ENCODE measurements at places on chromosomes 6 and 20.
A peak's percentile ranks its signal among the peaks of the same experiment; 100 is the strongest.

DNA sequence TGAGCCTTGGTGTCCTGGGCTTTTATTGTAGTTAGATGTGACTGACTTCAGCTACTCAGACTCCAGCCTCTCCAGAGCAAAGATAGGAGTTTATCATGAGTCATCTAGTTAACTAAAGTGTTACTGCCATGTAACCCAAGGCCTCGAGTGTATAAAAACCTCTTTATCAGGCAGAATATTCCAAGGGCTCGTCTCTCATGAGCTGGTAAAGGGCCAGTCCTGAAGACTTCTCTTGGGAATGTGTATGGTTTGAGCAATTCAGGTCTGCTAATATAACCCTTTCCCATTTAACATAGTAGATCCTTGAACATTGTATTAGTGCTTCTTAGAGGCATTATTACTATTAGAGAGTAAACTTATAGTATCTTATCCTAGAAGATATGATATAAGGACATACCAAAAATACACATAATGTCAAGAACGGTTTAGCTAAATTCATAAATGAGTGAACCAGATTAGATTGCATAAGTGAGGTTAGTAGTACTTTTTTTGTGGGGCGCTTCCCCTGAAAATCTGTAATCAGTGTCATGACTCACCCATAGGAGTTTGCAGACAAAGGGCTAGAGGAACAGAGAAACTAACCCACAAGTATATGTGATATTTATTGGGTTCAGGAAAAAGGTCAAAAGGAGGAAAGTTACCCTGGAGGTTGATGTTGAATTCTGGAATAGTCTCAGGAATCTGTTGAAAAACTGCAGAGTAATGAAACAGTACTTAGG is 16.0 kb downstream of the DSE start:
- DNase-seq: no peak

- no peak for DNase-seq
Observed at GRCh38 chr6:125246566-125246965, 55.2 kb downstream of the HDDC2 start.

DNA sequence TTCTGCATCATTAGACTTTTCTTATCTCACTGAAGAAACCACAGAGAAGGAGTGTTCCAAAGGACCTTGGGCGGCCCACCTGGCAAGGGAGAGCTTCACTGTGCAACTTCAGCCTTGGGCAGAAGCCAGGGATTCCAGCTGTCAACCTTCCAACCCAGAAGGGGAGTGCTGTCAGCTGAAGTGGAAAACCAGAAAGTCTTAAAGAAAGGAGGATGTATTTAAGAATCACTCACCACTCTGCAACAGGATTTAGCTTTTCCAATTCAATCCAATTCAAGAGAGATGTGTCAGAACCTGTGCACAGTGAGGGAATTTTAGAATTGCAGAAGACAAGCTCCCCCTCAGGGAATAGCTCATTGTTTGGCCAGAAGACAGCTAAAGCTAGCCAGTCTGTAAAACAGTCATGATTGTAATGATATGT is 553.7 kb downstream of the CD83 start:
- DNase-seq: no peak

- DNase-seq: no peak
Observed at GRCh38 chr6:26319405-26320128, 45.4 kb upstream of the BTN3A2 start.

- DNase-seq: no peak
Observed at GRCh38 chr20:61114493-61115175, 137.4 kb upstream of the CDH4 start.

GRCh38 chr6:8269872-8270454 is 165.4 kb downstream of the SLC35B3 start:
- no peak for DNase-seq

GRCh38 chr20:7333841-7334240 is 566.4 kb downstream of the BMP2 start:
- no peak for DNase-seq

DNA sequence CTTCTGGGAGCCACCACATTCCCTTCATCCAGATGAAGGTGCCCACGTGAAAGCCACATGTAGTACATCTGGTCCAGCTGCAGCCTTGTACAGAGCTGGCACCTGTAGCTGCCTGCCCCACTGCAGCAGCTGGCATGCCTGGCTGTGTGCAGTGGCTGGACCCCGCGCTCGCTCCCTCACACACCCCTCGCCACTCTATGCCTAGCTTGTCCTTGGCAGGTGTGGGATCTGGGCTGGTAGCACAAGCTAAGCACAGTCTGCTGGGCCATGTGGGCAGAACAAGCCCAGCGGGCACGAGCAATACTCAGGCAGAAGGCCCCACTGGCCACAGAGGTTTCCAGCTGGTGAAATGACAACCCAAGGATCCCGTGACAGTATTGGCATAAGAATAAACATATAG is 199.4 kb upstream of the PRND start:
- no peak for DNase-seq

DNA sequence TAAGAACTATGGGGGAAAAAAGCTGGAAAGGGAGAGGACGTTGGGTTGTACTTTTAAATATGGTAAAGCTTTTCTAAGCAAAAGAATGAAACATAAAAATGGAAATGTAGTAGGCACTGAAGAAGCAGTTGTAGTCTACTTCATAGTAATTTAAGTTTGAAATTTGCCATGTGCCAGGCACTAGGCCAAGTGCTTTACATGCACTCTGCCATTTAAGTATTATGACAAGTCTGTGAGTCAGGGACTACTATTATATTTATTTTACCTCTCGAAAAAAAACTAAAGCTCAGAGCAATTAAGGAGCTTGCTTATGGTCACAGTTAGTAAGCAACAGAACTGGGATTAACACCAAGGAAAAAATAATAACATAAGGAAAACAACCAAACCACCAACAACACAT is 257.8 kb downstream of the GMDS start:
- DNase-seq: no peak

GRCh38 chr6:162050579-162050978 is 677.0 kb downstream of the PRKN start:
- no peak for DNase-seq

GRCh38 chr6:168417679-168418557 is 23.1 kb upstream of the SMOC2 start:
- DNase-seq: no peak

DNA sequence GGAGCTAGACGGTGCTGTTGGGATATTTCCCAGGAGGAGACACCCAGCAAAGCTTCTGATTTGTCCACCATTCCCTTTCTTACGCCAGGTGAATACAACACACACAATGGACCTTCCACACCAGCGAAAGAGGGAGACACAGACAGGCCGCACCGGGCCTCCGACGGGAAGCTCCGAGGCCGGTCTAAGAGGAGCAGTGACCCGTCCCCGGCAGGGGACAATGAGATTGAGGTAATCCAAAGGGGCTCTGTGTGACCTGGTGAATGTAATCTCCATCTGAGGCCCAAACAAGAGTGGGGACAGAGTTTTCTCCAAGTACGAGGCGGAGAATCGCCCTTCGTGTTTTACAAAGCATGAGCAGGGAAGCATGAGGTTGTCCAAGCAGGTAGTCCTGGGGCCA is 194.5 kb downstream of the EYA2 start:
- DNase-seq: no peak

- no peak for DNase-seq
Observed at GRCh38 chr6:30554962-30555815, 1.1 kb downstream of the GNL1 start.

DNA sequence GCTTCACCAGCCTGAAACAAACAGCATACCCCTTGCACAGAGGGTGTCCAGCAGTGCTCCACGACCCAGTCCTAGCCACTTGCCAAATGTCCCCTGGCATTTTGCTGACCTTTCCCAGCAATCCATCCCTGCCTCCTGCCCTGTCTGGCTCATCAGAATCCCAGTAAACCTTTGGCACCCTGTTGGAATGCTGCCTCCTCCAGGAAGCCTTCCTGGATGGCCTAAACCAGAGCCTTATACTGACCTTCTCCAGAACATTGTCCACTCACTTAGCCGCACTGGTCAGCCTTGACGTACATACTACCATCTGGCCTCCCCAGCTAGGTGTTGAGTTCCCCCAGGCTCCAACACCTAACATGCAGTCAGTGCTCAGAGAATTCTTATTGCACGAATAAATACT is 2.0 kb upstream of the PACSIN1 start:
- DNase-seq: no peak

- no peak for DNase-seq
Observed at GRCh38 chr6:143363299-143363698, 87.2 kb downstream of the ADAT2 start.

DNA sequence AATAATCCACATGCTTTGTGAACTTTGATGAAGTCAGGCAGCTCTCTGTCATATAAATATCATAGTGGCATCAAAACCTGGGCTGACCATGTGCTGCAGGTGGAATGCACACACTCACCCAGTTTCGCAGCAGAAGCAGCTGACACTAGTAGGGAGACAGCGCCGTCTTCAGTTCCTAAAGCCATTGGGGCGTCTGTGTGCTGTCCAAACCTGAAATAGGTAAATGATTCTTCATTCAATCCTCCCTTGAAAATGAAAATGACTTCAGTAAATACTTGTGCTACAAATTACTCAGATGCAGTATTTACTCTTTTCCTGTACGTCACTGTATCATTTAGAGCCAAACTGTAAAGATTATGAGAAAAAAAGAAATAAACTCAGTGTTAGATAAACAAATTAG is 127.5 kb downstream of the EYA4 start:
- no peak for DNase-seq

DNA sequence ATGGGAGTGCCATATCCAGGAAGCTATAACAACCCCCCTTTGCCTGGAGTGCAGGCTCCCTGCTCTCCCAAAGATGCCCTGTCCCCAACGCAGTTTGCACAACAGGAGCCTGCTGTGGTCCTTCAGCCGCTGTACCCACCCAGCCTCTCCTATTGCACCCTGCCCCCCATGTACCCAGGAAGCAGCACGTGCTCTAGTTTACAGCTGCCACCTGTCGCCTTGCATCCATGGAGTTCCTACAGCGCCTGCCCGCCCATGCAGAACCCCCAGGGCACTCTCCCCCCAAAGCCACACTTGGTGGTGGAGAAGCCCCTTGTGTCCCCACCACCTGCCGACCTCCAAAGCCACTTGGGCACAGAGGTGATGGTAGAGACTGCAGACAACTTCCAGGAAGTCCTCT is 56.7 kb upstream of the TMEM181 start:
- no peak for DNase-seq

DNA sequence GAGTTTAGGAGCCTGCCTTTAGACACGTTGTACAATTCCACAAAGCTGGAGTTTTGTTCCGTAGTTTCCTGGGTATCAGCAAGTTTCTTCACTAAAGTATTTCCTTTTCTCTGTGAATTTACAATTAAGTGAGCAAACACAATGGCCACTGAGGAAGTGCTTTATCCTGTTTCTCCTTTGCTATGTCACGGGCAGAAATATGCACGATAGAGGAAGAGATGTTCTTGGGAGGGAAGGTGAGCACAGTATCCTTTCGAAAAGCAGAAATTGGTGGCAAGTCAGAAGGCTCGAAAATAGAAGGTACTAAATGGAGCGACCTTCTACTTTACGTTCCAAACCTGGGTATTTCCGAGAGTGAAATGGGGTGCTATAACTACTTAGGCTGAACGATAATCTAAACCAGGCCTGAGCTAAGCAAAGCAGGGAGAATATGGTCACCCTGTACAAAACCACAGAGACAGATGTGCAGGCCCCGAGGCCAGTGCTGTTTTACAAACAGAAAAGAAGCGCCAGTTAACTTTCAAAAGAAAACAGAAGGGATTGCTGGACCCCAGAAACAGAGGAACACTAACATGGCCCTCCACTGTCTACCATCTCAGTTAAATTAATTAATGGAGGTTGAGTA is 259.6 kb downstream of the TBC1D7 start:
- DNase-seq: no peak

GRCh38 chr6:88492241-88492640 is 326.1 kb upstream of the CNR1 start:
- no peak for DNase-seq

DNA sequence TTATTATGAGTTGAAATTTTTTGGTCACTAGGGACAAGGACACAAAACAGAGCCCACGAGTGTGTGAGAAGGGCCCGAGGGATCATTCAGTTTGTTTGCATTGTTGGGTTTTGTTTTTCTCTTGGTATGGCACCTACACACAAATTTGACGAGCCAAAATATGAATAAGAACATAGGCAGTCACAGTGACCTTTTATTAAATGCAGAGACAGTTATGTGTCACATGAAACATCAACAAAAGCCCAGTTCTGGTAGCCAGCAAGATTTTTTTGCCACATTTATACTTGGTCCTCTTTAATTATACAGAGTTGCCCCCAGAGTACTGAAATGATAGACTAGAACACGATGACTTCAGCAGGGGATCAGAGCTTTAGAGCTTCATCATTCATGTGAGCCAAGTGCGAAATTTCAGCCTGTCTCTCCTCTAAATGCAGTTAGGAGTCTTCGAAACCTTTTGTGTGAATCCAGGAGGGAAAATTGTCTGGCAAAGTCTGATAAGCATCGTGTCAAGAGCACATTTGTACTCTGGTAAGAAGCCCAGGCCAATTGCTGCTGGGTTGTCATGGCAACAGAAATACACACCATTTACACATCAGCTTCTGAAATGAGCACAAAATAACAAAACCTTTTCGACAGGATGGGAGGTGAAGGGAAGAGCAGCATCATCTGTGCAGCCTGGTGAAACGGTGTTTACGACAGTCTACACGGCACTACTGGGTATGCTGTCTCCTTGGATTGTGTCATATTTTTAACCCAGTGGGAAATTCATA is 79.2 kb upstream of the RIPOR2 start:
- peak; percentile 23 for DNase-seq

DNA sequence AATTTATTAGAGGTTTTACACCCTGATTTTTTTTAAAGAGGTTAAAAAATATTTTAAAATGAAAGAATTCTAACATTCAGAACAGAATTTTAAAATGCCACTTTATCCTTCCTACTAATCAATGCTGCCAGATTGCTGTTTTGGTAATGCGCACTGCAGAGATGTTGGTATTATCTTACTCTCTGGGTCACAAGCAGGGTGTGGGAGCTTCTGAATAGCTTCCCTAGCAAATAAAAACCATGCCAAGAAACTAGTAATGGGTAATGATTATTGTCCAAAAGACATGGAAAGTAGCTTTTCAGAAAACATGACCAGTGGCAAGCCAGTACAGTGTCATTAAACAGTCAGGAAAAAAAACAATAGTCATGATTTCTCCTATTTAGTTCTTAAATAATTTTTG is 205.4 kb downstream of the TPBG start:
- no peak for DNase-seq

- no peak for DNase-seq
Observed at GRCh38 chr6:130050230-130050629, 31.8 kb downstream of the L3MBTL3 start.

GRCh38 chr6:142851601-142852000 is 93.4 kb downstream of the HIVEP2 start:
- DNase-seq: no peak

- DNase-seq: no peak
Observed at GRCh38 chr6:106856227-106856874, 118.2 kb downstream of the CD24 start.

DNA sequence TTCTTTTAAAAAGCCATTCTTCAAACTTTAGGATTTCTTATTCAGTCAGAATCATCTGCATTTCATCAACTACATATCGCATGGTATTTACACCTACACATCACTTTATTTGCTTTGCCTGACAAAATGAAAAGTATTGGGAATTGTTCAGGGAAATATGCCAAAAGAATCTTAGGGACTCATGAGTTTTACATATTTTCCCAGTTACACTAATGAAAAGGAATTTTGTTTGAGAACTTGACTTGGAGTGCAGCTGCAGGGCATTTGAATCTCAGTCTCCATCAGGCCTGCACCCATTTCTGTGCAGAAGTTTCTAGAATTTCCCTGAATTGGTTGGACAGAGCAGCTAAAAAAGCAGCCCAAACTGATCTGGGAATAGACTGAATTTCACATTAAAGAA is 65.3 kb downstream of the MTHFD1L start:
- DNase-seq: no peak

- DNase-seq: peak; percentile 7
Observed at GRCh38 chr20:56202493-56203077, 45.9 kb upstream of the MC3R start.

- DNase-seq: no peak
Observed at GRCh38 chr6:143294265-143294860, 156.1 kb downstream of the ADAT2 start.

All from NAMALWA (cell line).